MCF 10A (cell line): ENCODE measurements at places on chromosomes 1 and 21. TPM values are rescaled to one million over a fixed set of nuclear protein-coding genes. Genes with fewer than 3 reads are reported as not detected.

DNA sequence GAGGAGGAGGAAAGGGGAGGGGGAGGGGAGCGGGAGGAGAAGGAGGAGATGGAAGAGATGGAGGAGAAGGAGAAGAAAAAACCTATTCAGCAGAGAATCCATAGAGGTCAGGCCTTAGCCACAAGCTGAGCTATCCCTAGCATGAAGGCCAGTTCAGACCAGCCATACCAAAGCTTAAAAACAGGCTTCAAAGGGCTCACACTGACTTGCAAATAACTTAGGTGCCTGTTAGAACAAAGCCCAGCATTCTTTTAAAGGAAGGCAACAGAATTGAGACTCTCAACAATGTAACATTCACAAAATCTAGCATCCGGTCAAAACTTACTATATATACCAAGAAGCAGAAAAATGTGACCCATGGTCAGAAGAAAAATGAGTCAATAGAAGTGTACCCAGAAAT is 43.6 kb upstream of the IFFO2 start:
- no peak for DNase-seq

DNA sequence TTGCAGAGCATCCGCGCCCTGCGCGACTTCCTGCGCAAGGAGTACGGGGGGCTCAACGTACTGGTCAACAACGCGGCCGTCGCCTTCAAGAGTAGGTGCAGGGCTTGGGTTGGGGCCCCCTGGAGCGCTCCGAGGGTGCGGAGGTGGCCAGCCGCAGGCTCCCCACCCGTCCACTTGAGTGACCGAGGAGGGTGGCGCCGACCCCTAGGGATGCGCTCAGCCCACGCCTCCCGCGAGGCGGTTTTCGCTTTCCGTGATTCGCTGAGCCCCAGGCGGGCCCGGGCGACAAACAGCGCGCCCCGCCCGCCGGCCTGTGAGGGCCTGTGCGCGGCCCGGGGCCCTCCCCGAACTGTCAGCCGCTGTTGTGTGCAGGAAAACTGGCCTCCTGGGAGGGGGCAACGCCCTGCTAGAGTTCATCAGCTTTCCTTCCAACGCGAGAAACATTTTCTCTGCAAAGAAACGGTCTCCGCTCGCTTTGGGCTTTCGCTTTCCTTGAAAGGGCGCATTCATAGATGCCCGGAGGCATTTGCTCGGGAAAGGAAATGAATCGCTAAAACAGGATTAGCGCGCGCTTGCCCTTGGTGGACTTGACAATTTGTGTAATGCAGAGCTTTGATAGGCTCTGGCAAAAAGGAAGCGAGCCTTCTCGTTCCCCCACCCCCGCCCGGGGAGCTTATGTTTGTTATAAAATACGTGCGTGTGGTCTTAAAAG is 668 bp downstream of the CBR3 start:
- peak; percentile 81 for DNase-seq

Gene MRAP
- total RNA-seq, result not detected in 2 replicates

- no peak for DNase-seq
These were observed 142.9 kb downstream of the SLC45A1 start for GRCh38 chr1:8460784-8461183.
